T-cell (primary cell): ENCODE measurements at places on chromosomes 13 and 19.

DNA sequence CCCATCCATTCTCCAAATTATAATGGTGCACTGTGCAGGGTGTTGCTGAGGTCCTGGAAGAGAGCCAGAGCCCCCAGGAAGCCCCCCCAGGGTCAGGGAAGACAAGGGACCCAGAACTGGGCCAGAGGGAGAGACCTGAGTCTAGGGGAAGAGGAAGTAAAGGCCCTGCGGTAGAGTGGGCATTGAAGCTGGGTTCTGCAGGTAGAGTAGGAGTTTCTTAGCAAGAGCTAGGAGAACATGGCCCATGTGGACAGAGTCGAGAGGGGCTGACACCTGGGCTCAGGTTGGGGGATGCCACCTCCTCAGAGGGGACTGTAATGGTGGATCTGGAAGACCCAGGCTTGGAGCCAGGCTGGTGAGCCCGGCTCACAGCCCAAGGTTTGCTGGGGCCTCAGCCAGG is 17.0 kb upstream of the ONECUT3 start:
- no peak for DNase-seq
- H3K4me3 ChIP-seq = no peak overlapping the region
- H3K4me1 ChIP-seq = no peaks in the 10 kb centered on the region
- H3K27me3 ChIP-seq = peaks cover 76% of the 10 kb centered on the region

DNA sequence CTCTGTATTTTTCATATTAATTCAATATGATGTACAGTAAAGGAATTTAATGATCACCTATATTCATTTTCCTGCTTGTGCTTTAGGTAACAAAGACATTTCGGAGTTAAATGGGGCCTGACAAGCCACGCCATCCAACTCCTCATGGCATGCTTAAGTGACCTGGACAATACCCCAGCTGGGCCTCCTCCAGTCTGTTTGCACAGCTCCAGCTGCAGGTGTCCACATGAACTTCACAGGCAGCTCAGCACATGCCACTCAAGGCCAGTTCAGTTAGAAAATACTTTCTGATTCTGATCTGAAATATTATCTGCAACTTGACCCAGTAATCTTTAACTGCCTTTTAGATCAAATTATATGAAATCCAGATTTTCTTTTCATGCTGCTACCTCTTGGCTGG is 89.6 kb upstream of the SLC15A1 start:
- H3K4me3 ChIP-seq = no peak overlapping the region
- peaks cover 46% of the 10 kb centered on the region for H3K36me3 ChIP-seq
- H3K4me1 ChIP-seq = no peaks in the 10 kb centered on the region

GRCh38 chr19:28915737-28916460 is 297.1 kb downstream of the UQCRFS1 start:
- no peaks in the 10 kb centered on the region for H3K4me1 ChIP-seq
- no peaks in the 10 kb centered on the region for H3K36me3 ChIP-seq
- H3K27ac ChIP-seq = no peak overlapping the region
- H3K27me3 ChIP-seq = no peaks in the 10 kb centered on the region
- DNase-seq = no peak
- H3K4me3 ChIP-seq = no peak overlapping the region

- H3K36me3 ChIP-seq = no peaks in the 10 kb centered on the region
- no peaks in the 10 kb centered on the region for H3K4me1 ChIP-seq
- DNase-seq = no peak
Observed at GRCh38 chr13:43661161-43661830, 125.5 kb downstream of the ENOX1 start.

- no peak overlapping the region for H3K27ac ChIP-seq
- no peak overlapping the region for H3K4me3 ChIP-seq
- no peaks in the 10 kb centered on the region for H3K27me3 ChIP-seq
- DNase-seq = no peak
- H3K4me1 ChIP-seq = no peaks in the 10 kb centered on the region
- no peaks in the 10 kb centered on the region for H3K36me3 ChIP-seq
Observed at GRCh38 chr13:93794197-93794885, 567.7 kb downstream of the GPC6 start.

- peaks cover 3% of the 10 kb centered on the region for H3K27me3 ChIP-seq
- DNase-seq = no peak
- H3K36me3 ChIP-seq = no peaks in the 10 kb centered on the region
- H3K4me1 ChIP-seq = no peaks in the 10 kb centered on the region
Observed at GRCh38 chr13:79226250-79226649, 179.8 kb downstream of the RBM26 start.

DNA sequence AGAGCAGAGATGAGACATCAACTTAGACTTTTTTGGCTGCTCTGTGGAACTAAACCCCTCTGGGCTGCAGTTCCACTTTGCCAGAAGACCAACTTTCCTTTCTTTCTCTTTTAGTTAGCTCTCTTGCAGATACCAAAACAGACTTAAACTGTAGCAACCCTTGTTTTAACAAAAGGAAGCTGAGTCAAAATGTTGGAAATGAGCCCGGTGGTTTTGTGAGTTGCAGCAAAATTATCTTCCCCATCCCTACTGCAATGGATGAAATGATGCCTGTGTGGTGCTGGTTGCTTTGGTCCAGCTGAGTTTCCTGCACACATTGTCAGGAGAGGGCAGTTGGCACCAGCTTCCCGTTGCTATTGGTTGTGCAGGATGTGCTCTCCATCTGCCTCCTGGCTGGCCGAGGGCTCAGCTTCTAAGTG is 115.3 kb downstream of the LRCH1 start:
- no peaks in the 10 kb centered on the region for H3K36me3 ChIP-seq
- no peaks in the 10 kb centered on the region for H3K27me3 ChIP-seq
- peaks cover 21% of the 10 kb centered on the region for H3K4me1 ChIP-seq

DNA sequence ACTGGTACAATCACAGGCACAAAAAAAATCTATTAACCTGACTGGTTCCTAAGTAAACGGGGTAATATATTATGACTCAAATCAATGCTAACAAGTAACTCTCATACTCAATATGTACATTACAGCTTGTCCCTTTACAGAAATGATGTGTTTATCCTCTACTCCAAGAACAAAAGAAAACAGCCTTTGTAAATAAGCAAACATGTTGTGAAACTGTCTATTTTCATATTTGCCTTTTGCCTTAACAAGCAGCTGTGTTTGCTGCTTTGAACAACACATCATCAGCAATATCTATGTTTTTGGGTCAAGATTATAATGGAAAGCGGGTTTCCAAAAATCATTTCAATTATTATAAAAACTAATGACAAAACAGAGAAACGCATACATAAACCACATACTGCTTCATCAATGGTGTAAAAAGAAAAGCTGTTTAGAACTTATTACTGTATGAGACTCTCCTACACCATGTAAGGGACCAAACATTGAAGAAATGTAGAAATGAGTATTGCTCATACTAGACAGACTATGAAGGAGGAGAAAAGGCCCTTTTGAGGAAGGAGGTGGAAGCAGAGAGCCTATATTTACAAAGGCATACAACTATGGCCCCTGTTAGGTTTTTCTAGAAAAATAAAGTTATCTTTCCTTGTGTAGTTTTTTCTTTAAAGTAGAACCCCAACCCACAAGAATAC is 14.8 kb downstream of the TBC1D4 start:
- no peaks in the 10 kb centered on the region for H3K27me3 ChIP-seq
- no peak overlapping the region for H3K4me3 ChIP-seq
- no peak overlapping the region for H3K27ac ChIP-seq
- H3K36me3 ChIP-seq = no peaks in the 10 kb centered on the region
- no peaks in the 10 kb centered on the region for H3K4me1 ChIP-seq

- no peaks in the 10 kb centered on the region for H3K36me3 ChIP-seq
- H3K4me3 ChIP-seq = no peak overlapping the region
- DNase-seq = no peak
- H3K4me1 ChIP-seq = no peaks in the 10 kb centered on the region
- no peaks in the 10 kb centered on the region for H3K27me3 ChIP-seq
Observed at GRCh38 chr13:105147461-105147860, 1388.0 kb downstream of the EFNB2 start.

- no peak overlapping the region for H3K27ac ChIP-seq
- H3K27me3 ChIP-seq = no peaks in the 10 kb centered on the region
- no peaks in the 10 kb centered on the region for H3K4me1 ChIP-seq
- no peaks in the 10 kb centered on the region for H3K36me3 ChIP-seq
Observed at GRCh38 chr13:88586263-88586662, 915.1 kb downstream of the SLITRK5 start.

GRCh38 chr13:55990631-55991030 is 1150.1 kb upstream of the PRR20A start:
- no peak for DNase-seq
- no peak overlapping the region for H3K4me3 ChIP-seq
- H3K36me3 ChIP-seq = no peaks in the 10 kb centered on the region
- H3K27ac ChIP-seq = no peak overlapping the region
- H3K4me1 ChIP-seq = no peaks in the 10 kb centered on the region
- no peaks in the 10 kb centered on the region for H3K27me3 ChIP-seq

DNA sequence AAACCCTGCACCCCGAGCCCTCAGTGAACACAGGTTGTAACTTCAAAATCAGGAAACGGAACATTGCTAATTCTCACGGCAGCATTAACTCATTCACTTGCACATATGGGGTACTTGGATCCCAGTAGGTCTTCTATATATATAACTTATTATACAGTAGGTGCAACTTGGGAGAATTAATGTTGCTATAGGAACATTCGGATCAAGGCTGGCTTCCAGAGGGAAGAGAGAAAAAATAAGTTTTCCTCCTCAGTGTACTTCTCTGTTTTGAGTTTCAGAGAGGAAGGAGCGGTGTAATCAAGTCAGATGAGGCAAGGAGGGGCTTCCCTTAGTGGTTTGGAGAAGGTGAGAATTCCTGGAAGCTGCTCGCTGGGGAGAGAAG is 90.9 kb upstream of the ZNF507 start:
- no peak overlapping the region for H3K27ac ChIP-seq
- H3K4me3 ChIP-seq = no peak overlapping the region
- H3K4me1 ChIP-seq = no peaks in the 10 kb centered on the region
- H3K27me3 ChIP-seq = no peaks in the 10 kb centered on the region
- DNase-seq = no peak

DNA sequence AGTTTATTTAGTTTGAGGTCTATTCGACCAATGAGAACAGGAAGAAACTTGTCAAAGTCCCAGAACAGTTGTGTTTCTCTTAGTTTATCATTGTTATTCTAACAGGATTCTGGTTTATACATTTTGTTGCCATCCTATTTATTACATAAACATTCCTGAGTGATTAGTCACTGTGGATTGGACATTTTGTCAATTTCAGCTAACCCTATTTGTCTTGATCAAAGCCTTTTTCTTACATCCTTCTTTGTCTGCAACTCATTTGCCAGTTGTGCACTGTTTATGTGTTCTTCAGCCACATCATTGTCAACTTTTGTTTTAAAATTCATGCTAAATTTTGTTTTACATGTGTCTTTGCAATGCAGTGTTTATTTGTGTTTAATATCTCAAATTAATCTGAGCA is 886.0 kb upstream of the SLC10A2 start:
- no peaks in the 10 kb centered on the region for H3K27me3 ChIP-seq
- no peaks in the 10 kb centered on the region for H3K36me3 ChIP-seq
- no peak overlapping the region for H3K4me3 ChIP-seq
- no peak overlapping the region for H3K27ac ChIP-seq
- H3K4me1 ChIP-seq = no peaks in the 10 kb centered on the region
- DNase-seq = no peak

DNA sequence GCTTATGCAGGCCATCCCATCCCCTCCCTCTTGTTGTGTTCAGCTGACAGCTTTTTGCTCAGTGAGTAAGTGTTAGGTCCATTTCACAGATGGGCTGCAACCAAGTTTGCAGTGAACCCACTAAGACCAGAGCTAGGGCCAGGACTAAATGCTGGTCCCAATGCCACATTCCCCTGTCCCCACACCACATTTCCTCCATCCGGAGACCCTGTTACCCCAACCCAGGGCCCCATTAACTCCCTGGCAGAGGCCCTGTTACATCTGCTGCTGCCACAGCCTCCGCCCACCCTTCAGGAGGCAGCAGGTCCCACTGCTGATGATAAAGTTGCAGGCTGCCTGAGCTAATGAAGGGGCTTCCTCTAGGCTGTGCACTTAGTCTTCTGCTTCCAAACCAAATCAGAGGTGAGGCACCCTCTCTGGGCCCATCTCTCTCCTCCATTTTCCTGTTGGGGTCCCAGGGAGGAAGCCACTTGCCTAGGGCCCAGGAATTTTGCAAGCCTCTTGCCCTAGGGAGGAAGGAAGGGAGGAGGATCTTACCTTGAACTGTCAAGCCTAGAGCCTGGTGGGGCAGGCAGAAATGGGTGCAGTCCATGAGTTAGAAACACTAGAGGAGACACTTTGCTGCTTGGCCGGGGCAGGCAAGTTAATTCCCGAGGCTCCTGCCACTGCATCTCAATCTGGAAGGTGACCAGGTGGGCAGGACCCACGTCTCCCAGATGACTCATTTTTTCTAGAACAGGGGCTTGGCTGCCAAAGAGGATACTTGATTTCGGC is 3.4 kb upstream of the USF2 start:
- H3K36me3 ChIP-seq = no peaks in the 10 kb centered on the region
- peaks cover 39% of the 10 kb centered on the region for H3K4me1 ChIP-seq
- no peak for DNase-seq
- H3K27ac ChIP-seq = no peak overlapping the region

DNA sequence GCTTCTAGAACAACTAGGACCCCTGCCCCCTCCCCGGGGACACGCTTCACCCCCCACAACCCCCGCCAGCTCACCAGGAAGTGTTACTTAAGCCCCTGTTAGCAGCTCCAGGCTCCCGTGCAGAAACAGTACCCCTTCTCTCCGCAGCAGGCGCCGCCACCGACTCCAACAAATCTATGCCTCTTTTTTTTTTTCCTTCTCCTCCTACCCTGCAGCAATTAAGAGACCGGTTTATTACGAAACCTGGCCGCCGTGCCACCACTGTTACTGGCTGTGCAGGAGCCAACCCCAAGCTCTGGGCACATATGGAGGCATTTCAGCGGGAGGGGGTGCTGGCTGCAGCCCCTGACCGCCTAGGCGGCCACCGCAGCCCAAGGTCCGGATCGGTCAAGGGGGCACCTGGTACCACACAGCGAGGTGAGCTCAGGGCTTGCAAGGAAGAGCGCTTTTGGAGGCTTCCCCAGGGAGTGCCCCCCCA is 2.4 kb downstream of the GADD45B start:
- peak overlapping the region; percentile 76 for H3K27ac ChIP-seq
- peaks cover 47% of the 10 kb centered on the region for H3K4me1 ChIP-seq

GRCh38 chr19:39389631-39390414 is 1.1 kb downstream of the PAF1 start:
- H3K4me1 ChIP-seq = peaks cover 37% of the 10 kb centered on the region
- DNase-seq = no peak
- peak overlapping the region; percentile 98 for H3K27ac ChIP-seq
- H3K4me3 ChIP-seq = peak overlapping the region; percentile 89
- H3K27me3 ChIP-seq = no peaks in the 10 kb centered on the region

DNA sequence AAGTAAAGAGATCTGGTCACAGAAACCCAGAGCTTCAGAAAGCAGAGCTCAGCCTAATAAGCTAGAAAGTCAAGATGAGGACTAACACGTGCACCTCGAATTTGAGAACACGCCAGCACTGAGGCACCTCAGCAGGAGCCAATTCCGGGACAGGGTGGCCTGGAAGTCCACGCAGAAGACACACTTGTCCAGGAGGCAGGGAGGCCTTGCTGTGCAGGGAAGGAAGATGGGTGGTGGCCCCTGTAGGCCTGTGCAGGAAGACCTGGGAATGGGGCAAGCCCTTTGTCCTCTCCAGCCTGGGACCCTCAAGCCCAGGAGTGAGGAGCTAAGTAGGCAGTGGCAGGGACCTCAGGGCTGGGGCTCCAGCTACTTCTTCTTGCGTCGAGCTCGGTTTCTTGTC is 16.3 kb upstream of the VSTM2B start:
- H3K4me3 ChIP-seq = no peak overlapping the region
- H3K27ac ChIP-seq = no peak overlapping the region
- no peaks in the 10 kb centered on the region for H3K27me3 ChIP-seq
- DNase-seq = no peak
- no peaks in the 10 kb centered on the region for H3K36me3 ChIP-seq
- no peaks in the 10 kb centered on the region for H3K4me1 ChIP-seq
